Renal cortical epithelial cell (primary cell): ENCODE measurements at places on chromosomes 4 and X.
A peak's percentile ranks its signal among the peaks of the same experiment; 100 is the strongest.

GRCh38 chr4:6116696-6117285, 83.6 kb downstream of the JAKMIP1 start:
- DNase-seq, result no peak

DNA sequence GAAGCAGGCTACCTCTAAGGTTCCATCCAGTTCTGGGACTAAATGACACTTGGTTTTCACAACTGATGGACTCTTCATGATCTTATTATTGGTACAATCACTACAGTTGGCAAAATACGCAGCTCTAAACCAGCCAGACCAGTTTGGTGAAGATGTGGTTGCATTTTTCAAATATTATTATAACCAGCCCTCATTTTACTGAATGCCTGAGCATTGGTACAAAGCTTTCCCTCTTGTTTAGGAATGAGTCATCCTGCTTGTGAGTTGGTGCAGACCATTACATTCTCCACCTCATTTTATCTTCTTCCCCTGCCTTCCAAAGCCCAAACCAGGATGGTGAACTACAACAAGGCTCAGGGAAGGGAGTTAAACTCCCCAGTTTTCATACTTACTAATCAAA, 223.1 kb downstream of the KDR start:
- peak; percentile 19 for DNase-seq

GRCh38 chr4:123870216-123870876, 473.8 kb downstream of the SPRY1 start:
- peak; percentile 79 for DNase-seq

DNA sequence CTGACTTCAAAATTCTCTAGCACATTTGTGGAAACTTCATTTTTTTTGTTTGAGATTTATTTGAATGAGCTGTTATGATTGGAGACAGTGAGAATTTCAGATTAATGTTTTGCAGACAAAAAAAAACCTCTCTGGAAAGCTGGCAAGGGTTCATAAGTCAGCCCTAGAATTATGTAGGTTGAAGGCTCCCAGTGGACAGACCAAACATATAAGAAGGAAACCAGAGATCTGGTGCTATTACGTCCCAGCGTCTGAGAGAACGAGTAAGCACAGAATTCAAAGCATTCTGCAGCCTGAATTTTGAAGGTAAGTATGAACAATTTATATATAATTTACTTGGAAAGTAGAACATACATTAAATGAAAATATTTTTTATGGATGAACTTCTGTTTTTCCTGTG, at the start of gene AGTR2:
Gene AGTR2 (plus strand): TSS at position 234 of the 400 bp plus-strand sequence. CDS start 1,537 bp downstream, outside the sequence.
- no peak for DNase-seq

DNA sequence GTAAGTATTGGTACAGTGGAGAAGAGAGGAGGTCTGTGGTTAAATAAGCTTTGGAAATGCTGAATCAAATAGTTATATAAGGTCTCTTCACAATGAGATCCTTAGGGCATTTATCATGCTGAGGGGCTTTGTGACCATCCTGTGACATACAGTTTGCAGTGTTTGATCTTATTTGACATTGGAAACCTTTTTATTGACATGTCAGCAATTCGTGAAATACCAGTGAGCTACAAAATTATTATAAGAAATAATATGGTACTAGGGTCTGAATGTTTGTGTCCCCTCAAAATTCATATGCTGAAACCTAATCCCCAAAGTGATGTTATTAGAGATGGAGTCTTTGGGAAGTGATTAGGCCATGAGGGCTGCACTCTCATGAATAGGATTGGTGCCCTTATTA, 98.4 kb downstream of the MID1IP1 start:
- no peak for DNase-seq

DNA sequence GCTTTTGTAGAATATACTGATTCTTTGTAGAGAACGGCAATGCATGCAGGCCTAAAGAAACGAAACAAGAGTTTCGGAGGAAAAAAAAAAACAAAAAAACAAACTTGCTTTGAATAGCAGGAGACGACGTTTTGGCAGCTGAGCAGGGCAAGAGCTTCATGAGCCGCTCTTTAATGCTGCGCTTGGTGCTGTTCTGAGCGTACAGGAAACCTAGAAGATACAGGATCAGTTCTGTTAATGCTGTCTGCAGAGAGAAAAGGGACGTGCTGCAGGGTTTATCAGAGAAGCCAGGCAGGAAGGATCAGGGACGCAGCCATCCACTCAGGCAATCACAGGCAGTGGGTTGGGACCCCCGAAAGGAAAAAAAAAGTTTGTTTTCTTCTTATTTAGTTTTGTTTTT, 182.2 kb downstream of the PACRGL start:
- DNase-seq, result no peak

DNA sequence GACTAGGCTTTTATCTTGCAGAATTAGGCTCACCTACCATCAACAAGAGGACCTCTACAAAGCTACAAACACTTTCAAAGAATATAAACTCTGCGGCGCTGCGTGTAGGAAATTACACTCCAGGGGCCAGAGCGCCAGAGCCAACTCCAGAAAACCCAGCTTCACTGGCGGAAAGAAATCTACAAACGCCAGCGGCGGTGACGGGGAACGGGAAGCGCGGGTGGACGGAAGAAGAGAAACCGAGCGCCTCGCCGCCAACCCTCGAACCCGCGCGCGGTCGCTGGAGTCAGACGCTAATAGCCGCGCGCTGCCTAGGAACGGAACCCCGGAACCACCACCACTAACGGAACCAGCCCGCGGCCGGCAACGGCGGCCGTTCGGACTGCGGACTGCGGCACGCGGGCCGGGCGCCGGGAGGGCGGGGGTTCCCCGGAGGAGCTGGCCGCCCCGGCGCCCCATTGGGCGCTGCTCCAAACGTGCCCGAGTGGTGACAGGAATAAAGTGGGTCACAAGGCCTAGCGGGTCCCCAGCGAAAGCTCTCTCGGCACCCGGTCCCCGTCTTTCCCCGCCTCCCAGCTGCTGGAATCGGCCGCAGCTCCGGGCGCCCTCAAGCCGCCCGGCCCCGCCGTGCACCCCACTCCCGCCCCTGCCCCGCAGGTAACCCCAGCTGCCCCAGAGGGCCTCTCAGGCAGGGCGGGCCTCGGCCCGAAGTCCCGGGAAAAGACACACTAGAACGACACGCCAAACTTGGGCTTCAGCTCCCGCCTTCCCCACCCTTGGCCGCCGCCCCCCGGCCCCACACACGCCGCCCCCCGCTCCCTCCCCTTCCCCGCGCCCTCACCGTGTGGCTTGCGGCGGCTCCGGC, 836 bp downstream of the CLOCK start:
- peak; percentile 40 for DNase-seq

- no peak for DNase-seq
Measured at GRCh38 chr4:161172396-161173026, 991.3 kb downstream of the FSTL5 start.

DNA sequence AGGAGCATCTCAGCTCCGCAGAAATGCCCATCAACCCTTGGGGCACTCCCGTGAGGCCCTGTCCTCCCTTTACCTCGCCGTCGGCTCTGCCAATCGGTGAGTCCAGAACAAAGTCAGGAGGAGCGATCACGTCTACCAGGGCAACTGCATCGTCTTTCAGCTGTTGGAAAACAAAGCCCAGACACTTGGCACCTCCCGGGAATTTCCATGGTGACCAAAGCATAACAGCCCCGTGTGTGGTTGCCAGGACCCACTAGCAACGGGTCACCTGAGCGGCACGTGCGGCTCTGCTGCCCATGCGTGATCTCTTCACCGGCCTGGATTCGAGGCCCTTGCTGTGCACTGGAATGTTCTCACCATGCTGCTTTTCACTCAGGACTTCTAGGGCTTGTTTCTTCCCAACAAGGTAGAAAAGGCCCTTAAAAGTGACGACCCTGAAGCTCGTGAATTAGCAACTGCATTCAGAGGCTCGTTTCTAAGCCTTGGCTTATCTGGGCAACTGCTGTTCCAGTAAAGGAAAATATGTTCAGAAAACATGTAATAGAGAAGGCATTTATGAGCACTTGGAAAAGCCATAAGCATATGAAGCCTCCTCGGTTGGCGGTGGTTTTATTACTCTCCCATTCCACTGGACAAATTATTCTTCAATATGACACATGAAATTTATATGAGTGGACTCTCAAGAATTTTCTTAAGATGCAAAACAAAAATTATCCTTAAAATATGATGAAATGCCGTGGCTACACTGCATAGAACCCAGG, 69.5 kb downstream of the ACOX3 start:
- DNase-seq, result peak; percentile 26

DNA sequence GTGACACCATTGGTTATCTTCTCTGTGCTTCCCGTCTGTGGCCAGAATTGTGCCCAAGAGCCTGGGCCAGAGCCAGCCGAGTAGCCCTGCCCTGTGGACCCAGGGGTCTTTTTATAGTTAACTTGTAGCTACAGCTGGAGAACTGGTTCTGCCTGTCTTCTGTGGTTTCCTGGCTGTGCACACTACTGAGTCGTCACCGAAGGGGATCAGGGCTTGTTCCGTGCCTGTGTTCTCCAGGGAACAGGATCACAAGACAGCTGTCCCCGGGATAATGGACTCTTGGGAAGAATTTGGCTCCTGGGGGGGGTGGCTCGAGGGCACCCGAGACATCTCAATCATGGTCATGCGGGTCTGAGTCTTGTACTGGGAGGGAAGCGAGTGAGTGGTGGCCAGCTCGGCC, 22.1 kb upstream of the OPN1LW start:
- no peak for DNase-seq

GRCh38 chr4:117637347-117637746, 396.9 kb upstream of the NDST3 start:
- no peak for DNase-seq

GRCh38 chr4:65951177-65951576, 280.9 kb upstream of the EPHA5 start:
- no peak for DNase-seq

GRCh38 chrX:53481093-53481492, 46.9 kb upstream of the HSD17B10 start:
- DNase-seq, result no peak

DNA sequence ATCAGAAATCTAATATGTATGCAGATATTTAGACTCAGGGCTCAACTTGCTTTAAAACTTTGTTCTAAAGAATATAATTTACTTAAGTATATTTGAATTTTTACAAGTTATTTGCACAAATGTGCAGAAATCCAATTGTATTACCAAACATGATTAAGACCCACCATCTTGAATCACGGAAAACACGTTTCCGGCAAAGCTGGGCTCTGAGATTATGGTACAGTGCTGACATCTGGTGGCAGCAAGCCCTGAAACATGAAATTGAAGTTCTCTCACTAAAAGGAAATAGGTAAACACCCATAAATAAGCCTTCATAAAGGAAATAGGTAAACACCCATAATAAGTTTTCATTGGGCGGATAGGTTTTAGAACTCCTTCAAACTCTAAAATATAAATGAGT, 98.3 kb upstream of the MAOA start:
- DNase-seq, result peak; percentile 50

DNA sequence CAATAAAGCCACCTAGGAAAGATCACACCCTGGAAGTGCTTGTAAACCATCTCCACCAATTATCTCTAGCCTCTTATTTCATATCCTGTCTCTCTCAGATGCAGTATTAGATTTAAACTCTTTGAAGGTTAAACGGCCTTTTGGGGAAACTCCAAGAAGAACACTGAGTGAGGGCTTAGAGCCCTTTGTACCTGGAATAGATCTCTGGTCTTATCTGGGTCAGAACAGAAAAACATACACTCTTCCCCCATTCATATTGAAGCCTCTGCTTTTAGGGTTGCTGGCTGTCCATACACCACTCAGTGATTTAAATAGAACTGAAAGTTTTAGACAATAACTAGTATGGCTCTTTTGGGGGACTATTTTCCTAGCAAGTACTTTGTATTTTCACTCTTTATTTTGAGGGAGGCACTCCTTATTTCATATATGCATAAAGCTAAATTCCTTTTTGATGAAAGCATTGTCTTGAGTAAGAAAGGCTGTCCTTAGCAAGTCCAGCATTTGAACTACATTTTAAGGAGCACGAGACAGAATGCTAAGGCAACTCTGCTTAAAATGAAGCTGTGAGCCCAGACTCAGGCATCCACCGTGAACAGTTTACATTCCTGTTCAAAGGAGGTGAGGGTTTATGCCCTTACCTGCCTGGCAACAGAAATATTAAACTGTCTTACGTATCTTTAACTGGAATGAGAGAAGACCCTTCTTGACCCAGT, 17.4 kb downstream of the YY2 start:
- no peak for DNase-seq

GRCh38 chrX:16087076-16087475, 36.3 kb upstream of the GRPR start:
- peak; percentile 79 for DNase-seq

DNA sequence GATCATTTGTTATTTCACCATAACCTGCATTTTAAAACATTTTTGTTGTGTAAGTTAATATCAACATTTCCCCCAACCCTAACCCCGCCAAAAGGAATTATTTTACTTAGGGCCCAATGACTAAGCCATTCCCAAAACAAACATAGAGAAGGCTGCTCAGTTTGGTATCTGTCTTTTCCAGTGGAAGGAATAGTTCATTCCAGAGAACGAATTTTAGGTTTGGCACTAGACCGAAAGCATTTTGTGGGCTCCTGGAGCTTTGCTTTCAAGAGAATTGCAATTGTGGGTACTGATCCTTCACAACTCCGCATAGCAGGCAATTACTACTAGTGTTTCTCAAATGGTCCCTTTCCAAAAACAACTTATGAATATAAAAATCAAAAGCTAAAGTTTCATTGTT, 226.7 kb upstream of the MAD2L1 start:
- DNase-seq, result no peak

DNA sequence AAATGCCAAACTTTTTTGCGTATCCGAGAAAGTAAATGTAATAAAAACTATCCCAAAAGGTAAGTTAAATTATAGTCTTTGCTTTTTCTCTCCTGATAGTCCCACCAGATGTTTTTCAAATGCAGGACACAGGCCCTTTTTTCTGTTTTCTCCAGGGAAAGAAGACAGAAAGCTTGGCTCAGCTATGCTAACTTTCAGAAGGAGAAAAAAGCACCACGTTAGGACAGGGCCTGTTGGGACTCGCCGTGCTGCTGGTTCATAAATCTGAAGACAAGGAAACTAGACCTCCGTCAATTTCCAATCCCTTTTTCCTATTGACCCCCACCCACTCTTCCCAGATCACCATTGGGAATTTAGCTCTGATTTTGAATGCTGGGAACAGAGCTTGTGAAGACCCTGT, 220.9 kb upstream of the SFRP2 start:
- DNase-seq, result no peak

- peak; percentile 62 for DNase-seq
Measured at GRCh38 chrX:22164770-22165388, 107.8 kb upstream of the CBLL2 start.

- peak; percentile 11 for DNase-seq
Measured at GRCh38 chr4:176902710-176903323, 110.1 kb upstream of the VEGFC start.

DNA sequence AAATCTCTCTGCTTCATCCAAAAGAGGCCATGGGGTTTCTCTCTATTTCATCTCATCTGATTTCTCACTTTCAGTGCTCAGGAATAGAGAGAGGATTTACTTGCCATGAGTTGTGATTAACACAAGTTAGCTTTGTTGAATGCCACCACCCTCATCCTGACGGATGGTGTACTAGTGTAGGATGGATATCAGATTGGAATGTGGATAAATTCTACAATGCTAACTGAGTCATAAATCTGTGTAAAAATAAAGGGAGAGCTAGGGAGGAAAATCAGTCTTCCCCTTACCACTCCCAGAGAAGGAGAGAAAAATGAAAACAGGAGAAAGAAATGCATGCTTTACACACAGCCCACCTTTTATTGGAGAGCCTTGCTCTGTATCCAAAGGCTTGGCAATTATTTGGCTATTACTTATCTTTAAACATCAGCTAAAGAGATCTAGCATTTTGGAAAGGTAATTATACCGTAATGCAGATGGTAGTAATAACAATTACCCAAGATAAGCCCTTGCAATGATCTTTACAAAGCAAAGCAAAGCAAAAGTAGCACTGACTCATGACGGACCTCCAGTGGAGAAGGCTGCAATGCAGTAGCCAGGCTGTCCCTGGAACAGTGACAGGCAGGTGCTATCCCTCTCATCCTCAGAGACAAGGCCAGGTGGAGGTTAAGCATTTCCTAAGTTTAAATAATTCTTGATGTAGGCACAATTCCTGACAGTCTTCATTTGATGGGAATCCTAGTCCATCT, 306.3 kb upstream of the PPARGC1A start:
- DNase-seq, result no peak
